Stimulated activated CD8-positive, alpha-beta memory T cell treated with anti-CD3 and anti-CD28 coated beads, Interleukin-4, amount 100 ng/mL, for 24 hours (primary cell): ENCODE measurements at places on chromosomes 12 and 14.
A peak's percentile ranks its signal among the peaks of the same experiment; 100 is the strongest.

DNA sequence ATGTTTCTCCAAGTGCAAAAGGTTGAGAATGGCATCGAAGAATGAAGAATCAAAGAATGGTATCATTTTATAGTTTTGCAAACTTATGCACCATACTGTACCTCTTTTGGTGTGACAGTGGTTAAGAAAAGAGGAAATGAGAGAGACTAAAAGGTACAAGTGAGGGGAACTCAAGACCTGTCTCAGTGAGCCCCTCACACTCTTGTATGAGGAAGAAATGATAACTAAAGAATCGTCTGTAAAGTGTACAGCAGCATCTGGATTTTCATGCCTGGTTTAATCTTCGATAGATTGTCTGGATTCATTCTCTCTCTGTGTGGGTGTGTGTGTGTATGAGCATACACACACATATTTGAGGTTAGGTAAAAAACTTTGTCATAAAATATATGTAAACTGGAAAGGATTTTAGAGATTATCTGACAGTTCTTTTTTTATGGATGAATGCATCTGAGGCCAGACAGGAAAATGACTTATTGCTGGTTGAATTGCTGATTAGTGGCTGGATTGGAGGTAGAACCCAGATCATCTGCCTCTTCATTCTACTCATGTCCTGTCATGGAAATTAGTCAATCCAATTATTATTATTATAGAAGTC, 16.0 kb upstream of the SLC38A2 start:
- DNase-seq: no peak

DNA sequence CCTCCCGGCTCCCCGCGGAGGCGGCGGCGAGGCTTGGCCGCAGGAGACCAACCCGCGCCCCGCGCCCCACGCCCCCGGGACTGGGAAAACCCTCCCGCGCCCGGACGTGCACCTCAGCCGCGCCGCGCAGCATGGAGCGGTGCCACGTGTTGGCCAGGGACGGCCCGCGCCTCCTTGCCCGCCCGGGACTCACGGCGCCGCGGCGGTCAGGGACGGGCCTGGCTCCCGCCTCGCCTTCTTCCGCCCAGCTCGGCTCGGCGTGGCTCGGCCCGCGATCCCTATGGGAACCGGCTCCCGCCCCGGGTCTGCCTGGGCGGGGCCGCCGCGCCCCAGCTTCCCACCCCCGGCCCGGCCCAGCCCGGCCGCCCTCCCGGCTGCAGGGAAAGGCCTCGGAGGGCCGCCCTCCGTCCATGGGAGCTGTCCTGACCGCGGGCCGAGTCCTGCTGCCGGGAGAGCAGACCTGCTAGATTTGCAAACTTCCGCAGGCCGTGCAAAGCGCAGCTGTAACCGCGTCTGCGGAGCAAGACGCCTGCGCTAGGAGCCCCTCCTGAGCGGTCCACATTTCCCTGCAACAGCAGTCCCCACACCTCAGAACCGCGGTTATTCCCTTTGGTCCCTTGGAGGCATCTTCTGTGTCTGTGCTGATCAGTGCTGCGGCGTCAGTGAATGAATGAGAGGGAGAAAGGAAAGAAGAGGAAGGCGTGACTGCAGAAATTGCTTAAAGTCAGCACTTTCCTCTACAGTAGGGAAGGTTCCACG, at the start of gene CDKL1:
TSS of gene CDKL1 (minus strand) at position 251 of the 759 bp plus-strand sequence. CDS start 1,013 bp downstream, outside the sequence.
- peak; percentile 35 for DNase-seq

DNA sequence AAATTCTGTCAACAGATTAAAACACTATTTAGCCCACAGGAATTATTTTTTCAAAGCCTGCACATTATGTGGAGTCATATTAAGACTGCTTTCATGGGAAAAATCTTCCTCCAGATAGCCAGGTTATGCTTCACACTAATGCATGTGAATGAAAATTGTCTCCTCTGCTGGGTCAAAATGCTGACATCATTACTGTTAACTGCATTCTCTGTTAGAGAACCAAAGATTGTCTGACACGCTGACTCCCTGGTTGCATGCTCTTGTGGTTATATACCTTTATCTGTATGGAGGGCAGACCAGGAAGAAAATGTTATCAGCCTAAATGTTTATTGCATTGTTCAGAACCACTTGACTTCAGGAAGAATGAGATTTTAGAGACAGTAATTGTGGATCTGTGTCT, 432.2 kb upstream of the MDGA2 start:
- no peak for DNase-seq

GRCh38 chr12:106511365-106511764, 71.4 kb upstream of the RFX4 start:
- no peak for DNase-seq

- no peak for DNase-seq
Measured at GRCh38 chr12:81539279-81539678, 219.9 kb downstream of the PPFIA2 start.

GRCh38 chr14:50394713-50395112, 2.0 kb downstream of the CDKL1 start:
- DNase-seq: no peak

- DNase-seq: no peak
Measured at GRCh38 chr14:81772381-81772780, 238.7 kb upstream of the SEL1L start.

- no peak for DNase-seq
Measured at GRCh38 chr12:40034156-40034555, 71.7 kb downstream of the SLC2A13 start.

DNA sequence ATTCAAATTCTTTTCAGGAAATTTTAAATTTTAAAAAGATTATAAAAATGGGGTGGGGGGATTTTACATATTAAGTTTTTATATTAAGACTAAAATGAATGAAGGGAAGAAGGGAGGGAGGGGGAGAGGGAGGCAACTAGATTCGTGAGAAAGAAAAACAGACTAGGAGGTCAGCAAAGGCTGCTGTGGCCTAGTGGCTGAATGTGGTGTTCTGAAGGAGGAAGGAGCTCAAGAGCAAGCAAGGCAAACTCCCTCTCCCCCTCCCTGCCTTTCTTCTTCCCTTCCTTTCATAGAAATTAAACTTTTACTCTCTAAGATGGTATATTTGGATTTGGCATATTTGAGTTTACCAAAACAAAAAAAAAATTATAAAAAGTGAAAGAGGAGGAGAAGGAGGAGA, 18.1 kb downstream of the DYRK2 start:
- DNase-seq: no peak

DNA sequence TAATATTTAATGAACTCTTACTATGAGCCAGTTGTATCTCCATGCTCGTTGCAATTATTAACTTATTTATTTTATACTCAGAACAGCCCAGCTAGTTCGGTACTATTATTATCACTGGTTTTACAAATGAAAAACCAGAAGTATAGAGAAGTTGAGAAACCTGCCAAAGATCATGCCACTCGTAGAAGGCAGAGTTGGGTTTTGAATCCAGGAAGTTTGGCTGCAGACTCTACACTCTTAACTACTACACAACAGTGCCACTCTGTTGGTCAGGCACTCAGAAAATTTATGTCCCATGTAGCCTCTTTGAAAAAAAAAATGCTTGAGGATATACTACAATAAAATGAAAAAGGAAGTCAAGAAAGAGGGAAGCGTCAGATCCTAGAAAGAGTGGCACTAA, 71.5 kb upstream of the ARID2 start:
- DNase-seq: no peak

DNA sequence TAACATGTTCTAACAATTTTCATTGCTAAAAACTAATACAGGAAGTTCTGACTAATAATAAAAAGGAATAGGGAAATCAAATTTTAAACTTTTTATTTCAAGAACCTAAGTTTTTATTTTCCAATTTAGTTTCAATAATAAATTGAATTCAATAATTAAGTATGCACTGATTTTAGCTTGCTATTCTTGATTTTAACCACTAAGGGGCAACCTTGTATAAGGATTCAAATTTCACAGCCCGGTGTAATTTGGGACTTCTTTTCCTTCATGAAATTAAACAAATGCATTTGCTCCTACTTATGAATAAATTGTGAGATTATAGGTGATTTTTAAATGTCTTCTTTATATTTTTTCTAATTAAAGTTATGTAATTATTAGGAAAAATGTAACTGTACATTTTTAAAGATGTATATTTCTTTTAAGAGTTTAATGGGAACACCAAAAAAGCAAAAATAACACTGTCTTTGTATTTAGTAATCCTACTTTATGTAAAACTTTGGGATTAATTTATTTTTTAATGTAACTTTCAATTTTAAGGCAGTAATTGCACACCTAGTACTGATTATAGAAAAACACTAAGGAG, 241.4 kb upstream of the PDZRN4 start:
- DNase-seq: no peak

GRCh38 chr12:68665016-68665569, 21.7 kb upstream of the NUP107 start:
- DNase-seq: no peak

DNA sequence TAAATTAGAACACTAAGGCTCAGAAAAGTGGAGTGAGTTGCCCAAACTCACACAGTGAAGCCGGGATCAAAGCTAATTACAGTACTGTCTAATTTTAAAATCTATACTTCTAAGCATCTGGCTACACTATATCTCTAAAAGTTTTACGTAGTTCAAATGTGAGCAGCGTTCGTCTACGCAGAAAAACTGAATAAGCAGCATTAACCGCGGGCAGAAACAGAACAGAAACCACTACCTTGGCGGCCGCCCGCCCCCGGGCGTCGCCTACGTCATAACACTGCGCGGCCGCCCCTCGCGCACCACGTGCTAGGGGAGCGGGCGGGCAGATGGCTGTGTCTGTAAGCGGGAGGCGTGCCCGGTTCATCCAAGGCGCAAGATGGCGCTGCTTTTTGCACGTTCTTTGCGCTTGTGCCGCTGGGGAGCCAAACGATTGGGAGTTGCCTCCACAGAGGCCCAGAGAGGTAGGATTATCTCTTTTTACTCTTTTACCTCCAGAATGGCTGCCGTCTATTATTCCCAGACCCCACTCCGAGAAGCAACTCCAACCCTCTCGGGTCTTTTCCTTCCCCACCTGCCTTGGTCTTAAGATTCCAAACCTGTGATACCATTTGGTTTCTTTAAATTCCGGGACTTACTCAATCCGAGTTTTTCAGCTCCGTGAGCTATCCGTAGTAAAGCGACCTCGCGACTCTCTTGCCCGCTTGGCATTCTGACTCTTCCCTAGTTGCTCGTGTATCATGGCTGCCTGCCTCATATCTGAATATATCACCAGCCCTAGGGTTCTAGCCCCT, at the start of gene SPRYD4:
TSS of gene SPRYD4 (plus strand) at position 363 of the 791 bp plus-strand sequence. CDS start at position 377, 14 bp downstream.
- peak; percentile 90 for DNase-seq

DNA sequence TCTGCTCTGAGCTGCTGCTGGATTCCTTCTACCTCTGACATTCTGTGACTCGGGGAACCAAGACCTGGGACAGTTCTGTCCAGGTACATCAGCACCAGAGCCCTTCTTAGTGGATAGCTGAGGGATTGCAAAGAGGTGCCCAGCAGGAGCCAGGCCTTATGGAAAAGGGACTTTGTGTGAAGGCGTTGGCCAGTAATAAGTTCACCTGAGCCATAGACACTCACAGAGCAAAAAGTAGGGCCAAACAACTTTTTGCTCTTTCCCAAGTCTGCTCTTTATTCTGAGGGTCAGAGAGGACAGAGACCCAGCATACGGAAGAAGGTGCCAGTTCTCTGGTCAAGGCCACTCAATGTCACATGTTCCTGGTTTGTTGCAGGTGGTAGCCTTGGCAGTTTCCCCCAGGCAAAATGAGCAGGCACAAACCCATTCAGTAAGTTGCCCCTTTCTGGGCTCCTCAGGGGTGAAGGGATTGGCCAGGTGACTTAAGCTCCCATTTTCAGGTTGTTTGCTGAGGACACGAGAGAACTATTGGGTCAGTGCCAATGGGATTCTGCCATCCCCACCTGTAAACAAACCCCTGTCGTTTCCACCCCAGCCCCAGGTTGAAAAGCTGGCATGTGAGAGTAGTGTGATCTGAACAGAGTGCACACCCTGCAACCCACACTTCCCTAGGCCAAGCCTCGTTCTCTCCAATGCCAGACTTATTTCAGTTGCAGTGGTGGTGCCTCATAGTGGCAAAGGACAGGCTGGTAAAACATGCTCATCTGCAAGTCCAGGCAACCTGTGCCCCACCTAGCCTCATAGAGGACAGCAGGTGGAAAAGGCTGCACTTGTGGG, 150.3 kb downstream of the SMOC1 start:
- DNase-seq: no peak

DNA sequence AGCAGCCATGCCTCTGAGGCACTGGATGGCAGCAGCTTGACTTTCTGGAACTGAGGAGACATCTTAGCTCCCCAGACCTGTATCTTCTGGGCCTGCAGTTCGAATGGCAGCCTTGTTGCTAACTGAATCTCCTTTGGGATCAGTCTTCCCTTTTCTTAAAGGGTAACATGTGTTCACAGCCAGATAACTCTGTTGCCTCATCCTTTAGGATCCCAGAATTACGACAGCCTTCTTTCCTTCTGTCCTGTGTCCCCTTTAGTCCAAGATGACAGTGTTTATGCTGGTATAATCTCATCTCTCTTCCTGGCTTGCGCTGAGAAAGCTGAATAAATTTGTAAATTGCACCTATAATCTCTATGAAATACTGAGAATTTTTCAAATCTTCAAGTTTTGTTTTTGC, 9.1 kb upstream of the ERC1 start:
- no peak for DNase-seq

DNA sequence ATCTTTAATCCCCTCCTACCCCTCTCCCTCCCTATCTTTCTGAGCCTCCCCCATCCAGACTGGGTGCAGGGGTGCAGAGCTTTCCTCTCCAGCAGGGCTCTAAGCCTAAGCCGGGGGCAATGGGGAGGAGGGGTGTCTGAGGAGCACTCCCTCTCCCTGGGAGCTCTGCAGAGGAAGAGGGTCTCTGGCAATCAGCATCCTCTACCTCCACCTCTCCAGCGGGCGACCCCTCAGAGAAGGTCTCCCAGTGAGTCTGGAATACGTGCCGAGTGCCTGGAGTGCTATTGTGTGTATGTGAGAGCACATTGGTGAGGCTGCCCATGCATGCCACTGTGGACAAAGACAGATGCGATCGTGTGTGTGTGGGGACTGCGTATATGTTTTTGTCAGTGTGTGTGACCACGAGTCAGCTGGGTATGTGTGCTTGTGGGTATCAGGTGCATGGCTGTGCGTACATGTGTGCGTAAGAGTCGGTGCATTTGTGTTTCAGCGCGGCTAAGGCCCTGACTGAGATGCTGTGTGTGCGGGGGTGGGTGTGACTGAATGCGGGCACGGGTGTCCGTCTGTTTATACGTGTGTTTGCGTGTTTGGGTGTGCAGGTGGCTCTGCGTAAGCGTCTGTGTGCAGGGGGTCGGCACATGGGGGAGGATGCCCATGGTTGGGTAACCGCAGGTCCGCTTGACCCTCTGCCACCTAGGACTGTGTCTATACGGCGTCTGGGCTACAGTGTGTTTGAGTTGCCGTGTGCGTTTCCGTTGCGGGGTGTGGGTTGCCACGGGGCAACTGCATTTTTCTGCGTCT, 905 bp upstream of the DLK1 start:
- DNase-seq: no peak

GRCh38 chr12:3042394-3042793, 34.8 kb upstream of the TSPAN9 start:
- no peak for DNase-seq

DNA sequence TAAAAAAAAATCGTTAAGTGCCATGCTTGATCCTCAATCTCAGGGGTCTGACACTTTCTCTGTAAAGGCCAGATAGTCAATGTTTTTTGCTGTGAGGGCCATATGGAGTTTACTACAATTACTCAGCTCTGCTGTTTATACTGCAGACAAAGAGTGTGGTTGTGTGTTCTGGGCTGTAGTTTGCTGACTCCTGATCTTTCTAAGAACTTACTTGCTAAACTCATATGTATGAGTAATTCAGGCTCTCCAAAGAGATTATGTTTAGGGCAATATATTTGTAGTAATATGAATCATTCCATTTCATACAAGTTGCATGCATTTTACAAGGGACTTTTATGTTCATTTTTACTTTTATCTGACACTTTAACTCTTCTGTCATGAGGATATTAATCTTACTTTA, 188.2 kb downstream of the TMTC2 start:
- DNase-seq: no peak
